ENCODE measurements at places on chromosomes 7 and 10.

DNA sequence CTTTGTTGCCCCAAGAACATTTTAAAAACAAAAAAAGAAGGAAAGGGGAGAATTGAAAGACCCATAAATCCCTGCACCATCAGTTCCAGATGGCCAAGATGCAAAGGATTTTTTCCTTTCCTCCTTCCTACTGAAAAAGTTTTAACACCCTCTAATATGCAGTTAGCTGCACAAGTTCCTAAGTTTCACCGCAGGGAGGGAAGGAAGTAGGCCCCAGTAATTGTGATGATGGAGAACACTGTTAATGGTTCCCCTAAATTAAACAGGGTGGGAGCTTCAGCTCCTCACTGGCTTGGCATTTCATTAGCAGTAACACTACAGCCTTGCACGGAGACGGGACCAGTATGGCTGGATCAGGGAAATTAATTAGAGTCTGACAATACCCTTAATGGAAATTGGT lies 63.7 kb upstream of the PPIF start:
- DNase-seq, result no peak

DNA sequence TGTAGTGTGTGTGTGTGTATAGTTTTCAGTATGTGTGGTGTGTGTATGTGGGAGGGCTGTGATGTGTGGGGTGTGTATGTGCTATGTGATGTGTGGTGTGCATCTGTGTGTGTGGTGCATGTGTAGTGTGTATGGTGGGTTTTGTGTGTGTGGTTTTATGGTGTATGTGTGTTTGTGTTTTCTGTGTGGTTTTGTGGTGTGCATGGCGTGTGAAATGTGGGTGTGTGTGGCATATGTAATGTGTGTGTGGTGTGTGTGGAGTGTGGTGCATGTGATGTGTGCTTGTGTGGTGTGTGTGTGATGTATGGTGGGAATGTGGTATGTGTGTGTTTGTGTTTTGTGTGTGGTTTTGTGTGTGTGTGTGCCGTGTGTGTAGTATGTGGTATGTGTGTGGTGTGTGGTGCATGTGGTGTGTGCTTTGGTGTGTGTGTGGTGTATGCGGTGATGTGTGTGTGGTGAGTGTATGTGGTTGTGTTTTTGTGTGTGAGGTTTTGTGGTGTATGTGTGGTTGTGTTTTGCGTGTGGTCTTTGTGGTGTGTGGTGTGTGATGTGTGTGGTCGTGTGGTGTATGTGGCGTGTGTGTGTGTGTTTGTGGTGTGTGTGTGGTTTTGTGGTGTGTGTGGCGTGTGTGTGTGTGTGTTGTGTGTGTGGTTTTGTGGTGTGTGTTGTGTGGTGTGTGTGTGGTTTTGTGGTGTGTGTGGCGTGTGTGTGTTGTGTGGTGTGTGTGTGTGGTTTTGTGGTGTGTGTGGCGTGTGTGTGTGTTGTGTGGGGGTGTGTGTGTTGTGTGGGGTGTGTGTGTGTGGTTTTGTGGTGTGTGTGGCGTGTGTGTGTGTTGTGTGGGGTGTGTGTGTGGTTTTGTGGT lies 18.0 kb upstream of the PPP2R2D start:
- DNase-seq, result no peak

DNA sequence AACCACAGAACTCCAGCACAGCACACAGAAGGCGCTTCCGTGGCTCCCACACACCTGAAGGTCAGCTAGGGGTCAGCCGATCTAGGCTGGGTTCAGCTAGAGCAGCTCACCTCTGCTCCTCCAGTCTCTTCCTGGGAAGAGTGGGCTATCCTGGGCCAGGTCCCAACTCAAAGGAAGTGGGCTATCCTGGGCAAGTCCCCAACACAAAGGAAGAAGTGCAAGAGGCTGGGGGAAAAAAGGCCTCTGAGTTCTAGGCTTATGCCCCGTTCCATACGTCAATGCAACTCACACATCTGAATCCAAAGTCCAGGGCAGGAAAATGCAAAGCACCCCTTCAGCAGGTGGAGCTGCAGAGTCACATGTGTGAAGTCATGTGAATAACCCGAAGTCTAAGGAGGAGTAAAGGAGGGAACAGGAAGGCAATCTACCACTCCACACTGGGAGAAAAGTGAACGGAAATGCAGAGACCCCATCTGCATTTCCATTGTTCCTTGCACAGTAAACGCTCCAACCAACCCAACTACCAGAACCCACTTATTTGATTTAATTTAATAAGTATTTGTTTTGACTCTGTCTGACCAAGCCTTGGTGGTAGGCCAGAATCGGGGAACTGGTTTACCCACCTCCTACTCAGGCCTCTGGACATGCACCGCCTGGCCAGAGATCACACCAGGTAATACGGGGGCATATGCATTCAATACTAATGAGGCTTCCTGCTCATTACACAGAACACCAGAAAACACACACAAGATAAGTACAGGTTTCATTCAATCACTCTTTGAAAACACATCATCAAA lies 95.5 kb upstream of the RNF32 start:
- peak; percentile 77 for DNase-seq

DNA sequence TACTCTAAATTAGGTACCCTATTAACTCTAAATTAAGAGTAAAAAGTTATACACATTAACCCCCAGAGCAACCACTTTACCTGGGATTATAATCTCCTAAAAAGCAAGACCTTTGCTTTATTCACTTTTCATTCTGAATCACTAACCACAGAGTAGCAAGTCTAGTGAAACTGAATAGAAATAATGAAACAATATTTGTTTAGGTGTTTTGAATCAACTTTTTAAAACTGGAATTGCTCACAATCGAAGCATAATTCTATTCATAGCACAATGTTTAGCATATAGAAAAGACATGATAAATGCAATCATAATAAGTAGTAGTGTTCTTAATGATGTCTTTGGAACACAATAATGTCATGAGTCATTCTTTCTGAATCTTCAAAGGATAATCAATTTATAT lies 37.0 kb upstream of the CASD1 start:
- DNase-seq, result no peak

GRCh38 chr10:125407000-125407502 lies 246.7 kb upstream of the CTBP2 start:
- DNase-seq, result no peak

DNA sequence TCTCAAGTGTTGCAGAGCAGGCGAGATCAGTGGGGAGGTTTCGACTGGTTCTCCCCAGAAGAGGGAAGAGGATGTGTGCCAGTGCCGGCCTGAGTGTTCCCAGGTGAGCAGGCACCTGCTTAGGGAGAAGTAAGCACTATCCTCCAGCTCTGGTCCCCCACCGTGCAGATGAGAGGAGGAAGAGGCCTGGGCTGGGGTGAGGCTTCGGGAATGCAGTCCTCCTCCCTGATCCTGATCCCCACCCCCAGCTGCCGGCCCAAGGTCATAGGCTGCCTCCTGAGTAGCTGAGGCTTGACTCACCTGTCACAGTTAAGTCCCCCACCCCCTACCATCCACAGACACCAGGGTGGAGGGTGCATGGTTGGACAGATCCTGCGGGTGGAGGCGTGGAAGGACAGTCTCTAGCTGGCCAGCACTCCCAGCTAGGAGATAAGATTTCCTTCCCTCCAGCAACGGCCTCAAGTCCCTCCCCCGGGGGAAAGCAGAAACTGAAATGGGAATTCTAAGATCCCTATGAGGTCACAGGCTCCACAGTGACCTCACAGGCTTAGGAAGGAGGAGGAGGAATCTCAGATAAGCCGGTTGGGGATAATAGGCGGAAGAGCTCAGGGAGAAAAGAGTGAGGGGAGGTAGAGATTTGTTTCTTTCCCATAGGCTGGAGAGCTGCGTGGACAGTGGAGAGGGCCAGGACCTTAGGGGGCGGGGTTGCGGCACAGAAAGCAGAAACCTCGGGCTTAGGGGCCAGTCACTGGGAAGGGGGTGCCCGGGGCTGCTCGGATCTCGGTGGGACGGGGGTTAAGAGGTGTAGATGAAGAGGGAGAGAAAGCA lies 1.0 kb downstream of the LRCH4 start:
- DNase-seq, result peak; percentile 79

DNA sequence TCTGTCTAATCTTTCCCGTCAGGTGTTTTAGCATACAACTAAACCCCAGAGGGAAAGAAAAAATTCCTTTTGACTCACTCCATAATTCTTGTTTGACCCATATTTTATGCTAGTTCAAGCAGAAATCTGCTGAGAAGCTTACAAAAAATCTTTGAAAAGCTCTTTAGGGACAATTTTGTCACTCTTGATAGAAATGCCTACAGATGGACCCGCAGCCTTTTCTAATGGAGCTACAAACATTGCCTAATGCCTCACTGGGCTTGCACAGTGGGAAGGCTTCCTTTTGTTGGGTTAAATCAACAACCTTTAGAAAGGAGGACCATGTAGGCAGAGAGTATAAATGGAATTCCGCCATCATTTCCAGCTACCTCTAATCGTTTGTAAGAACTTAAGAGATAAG lies 344.5 kb downstream of the PCLO start:
- no peak for DNase-seq

DNA sequence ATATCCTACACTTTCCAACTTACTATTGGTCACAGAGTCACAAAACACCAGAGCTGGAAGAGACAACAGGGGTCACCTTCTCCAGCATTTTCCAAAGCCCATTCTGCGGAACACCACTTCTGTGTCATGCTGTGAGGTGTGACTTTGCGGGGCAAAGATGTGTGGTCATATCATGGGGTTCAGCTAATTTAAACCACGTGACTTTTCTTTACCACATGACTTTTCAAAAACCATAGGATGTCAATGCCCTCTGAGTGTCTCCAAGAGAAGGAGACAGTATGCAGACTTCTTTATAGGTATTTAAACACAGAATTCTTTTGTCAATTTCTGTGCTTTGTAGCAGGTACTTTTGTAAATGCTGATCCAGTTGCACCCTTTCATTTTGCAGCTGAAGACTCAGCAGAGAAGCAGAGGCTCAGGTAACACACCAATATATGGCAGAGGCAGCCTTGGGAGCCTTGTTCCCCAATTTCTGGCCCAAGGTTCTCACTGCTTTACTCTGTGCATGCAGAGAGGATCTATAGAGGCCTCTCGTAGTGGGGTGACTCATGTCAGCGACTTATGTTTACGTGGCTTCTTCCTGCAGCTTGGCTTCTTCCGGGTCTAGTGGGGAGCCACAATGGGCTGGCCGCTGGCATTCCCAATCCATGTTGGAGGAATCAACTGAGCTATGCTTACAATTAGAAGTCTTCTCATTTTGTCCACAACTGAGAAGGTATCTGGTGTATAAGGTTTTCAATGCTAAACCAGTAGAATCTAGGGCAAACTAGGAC lies 104.0 kb upstream of the RHOBTB1 start:
- DNase-seq, result no peak

- DNase-seq, result peak; percentile 20
Measured at GRCh38 chr10:100788002-100788903, 42.9 kb downstream of the PAX2 start.

- no peak for DNase-seq
Measured at GRCh38 chr7:51230723-51231122, 85.9 kb downstream of the COBL start.

DNA sequence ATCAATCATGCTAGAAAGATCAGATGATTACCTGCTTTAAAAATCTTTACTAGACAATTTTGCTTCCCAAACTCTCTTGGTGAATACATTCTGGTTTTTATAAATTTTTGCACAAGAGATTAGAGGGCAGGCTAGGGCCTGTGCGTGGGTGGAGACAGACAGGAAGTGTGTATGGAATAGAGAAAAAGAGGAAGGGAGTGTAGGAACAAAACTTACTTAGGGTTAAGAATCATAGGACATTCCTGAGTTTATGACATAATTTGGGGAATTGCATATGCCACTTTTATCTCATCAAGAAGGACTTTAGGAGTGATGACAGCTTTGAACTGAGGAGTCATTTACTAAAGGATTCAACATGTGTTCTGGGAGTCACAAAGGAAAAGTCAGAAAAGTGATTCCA lies 31.3 kb downstream of the LAMB1 start:
- no peak for DNase-seq

GRCh38 chr7:159031750-159032149 lies 112.9 kb downstream of the VIPR2 start:
- DNase-seq, result no peak

DNA sequence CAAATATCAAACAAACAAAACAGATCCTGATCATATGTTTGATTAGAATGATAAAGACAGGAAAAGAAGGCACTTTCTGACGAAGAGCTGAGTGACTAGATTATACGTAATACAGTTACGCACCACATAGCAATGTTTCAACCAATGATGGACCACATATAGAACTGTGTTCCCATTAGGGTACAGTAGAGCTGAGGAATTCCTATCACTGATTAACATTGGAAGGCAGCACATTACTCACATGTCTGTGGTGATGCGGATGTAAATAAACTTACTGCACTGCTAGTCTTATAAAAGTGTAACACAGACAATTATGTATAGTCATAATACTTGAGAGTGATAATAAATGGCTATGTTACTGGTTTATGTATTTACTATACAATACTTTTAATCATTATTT lies 98.3 kb downstream of the PTN start:
- no peak for DNase-seq

DNA sequence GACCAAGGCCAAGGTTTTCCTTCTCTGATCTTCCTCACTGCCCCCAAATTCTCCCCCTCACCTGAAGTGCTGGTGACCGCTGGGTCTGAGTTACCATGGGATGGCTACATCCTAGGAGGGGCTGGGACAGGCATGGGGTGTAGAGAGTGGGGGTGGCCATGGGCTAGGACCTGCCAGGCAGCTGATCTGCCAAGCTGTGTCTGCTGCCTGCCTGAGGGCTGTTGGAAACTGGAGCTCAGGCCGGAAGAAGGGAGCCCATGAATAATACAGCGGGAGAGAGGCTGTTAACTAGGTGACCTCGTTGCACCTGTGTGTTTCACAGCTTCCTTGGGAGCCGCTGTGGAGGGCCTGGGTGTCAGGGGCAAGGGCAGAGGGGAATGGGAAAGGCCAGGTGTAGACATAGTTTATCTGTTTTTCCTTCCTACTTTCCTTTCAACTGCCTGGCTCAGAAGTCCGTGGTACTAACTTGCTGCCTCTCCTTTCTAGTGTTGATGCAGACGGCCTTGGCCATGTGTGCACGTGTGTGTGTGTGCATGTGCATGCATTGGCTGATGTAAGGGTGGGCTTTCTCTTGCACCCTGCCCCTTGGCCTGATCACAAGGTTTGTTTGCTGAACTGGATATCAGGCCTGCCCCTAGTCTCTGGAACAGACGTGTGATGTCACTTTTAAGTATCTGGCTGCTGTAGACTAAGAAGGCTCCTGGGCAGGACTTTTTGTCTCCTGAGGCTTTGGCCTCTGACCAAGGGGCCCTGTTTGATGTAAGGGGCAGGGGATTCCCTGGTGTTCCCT lies 11.9 kb downstream of the CDH23 start:
- no peak for DNase-seq

- no peak for DNase-seq
Measured at GRCh38 chr10:74026428-74027015, 28.6 kb downstream of the VCL start.

- DNase-seq, result no peak
Measured at GRCh38 chr7:115097175-115097671, 175.3 kb downstream of the MDFIC start.

- no peak for DNase-seq
Measured at GRCh38 chr7:106047818-106048705, 64.0 kb downstream of the SYPL1 start.

- DNase-seq, result no peak
Measured at GRCh38 chr10:132179551-132180392, 7.0 kb upstream of the DPYSL4 start.

- DNase-seq, result no peak
Measured at GRCh38 chr7:112855227-112855626, 65.0 kb upstream of the TMEM168 start.
